ENCODE measurements at places on chromosomes 7 and 10. TPM values are rescaled to one million over a fixed set of nuclear protein-coding genes. Genes with fewer than 3 reads are reported as not detected.

The CALML3 gene
- not detected for total RNA-seq

The OPN1SW gene
- total RNA-seq, result not detected

DNA sequence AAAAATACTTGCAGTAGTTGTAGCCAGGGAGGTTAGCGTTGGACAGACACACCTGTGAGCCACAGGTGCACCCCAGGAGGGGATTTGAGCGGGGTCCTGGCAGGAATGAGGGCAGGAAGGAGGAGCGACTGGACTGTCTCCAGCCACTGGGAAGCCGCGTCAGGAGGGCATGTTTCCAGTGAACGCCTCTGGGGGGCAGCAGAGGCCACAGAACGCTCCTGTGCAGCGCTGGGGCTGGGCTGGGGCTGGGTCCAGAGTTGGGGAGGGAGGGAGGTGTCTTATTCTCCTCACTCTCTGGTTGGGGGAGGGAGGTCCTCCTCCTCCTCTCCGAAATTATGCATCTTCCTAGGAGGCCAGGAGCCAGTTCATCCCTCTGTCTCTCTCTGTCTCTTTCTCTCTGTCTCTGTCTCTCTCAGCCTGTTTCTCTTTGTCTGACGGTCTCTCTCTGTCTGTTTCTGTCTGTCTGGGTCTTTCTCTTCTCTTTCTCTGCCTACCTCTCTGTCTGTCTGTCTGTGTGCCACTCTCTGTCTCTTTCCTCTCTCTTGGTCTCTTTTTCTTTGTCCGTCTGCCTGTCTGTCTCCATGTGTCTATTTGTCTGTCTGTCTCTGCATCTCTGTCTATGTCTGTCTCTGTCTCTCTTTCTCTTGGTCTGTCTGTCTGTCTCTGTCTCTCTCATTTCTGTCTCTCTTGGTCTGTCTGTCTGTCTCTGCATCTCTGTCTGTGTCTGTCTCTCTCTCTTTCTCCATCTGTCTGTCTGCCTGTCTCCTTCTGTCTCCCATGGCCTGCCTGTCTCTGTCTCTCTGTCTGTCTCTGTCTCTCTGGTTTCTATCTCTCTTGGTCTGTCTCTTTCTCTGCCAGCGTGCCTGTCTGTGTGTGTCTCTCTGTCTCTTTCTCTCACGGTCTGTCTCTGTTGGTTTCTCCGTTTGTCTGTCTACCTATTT is 9.9 kb upstream of the PSMG3 start:
- no peaks in the 10 kb centered on the region for H3K36me3 ChIP-seq
- H3K27me3 ChIP-seq, result no peaks in the 10 kb centered on the region
- H3K4me1 ChIP-seq, result peaks cover 6% of the 10 kb centered on the region
- peak; percentile 76 for DNase-seq
- no peak overlapping the region for H3K27ac ChIP-seq
- H3K4me3 ChIP-seq, result no peak overlapping the region

GRCh38 chr10:106082865-106083264 is 1081.6 kb downstream of the SORCS1 start:
- H3K27ac ChIP-seq, result no peak overlapping the region
- H3K4me1 ChIP-seq, result no peaks in the 10 kb centered on the region
- H3K36me3 ChIP-seq, result no peaks in the 10 kb centered on the region
- DNase-seq, result no peak
- no peak overlapping the region for H3K4me3 ChIP-seq
- no peaks in the 10 kb centered on the region for H3K27me3 ChIP-seq

The PKD2L1 gene
- 0.18 TPM for total RNA-seq

The DGKI gene
- 0.91 TPM for total RNA-seq

The TLL2 gene
- total RNA-seq, result not detected

DNA sequence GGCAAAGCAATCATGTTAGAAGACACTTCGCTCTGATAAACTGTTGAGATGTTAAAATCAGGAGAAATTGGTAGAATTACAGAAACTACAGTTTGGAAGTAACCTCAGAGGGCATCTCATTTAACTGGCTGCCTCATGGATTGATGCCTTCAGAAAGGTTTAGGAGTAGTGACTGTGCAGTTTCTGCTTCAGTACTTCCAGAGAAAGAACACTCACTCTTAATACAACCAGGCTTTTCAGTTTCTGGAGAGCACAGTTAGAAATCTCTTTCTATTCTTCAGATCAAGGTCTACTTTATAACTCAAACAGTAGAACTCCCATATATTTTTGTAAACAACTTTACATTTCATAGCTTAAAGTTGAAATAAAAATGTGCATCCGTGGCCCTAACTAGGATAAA is 1358.9 kb upstream of the LRRTM3 start:
- H3K27me3 ChIP-seq, result no peaks in the 10 kb centered on the region
- no peak overlapping the region for H3K27ac ChIP-seq
- DNase-seq, result no peak
- H3K36me3 ChIP-seq, result no peaks in the 10 kb centered on the region

The FBXL13 gene
- total RNA-seq, result not detected

The SPDYE11 gene
- not detected for total RNA-seq

DNA sequence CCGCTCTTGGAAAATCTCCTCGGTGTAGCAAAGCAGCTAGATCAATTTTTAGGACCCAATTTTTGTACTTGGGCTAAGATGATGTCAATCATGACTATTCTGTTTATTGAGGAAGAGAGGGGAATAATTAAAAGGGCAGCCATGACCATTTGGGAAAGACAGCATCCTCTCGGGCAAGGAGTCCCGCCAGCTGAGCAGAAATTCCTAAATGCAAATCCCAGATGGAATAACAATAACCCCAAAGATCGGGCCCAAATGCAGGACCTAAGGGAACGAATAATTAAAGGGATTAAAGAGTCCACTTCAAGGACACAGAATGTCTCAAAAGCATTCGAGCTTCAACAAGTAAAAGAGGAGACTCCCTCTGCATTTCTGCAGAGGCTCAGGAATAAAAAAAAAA is 18.7 kb downstream of the COL17A1 start:
- H3K27me3 ChIP-seq, result peaks cover 15% of the 10 kb centered on the region
- no peaks in the 10 kb centered on the region for H3K4me1 ChIP-seq
- no peak overlapping the region for H3K4me3 ChIP-seq
- DNase-seq, result no peak
- H3K27ac ChIP-seq, result no peak overlapping the region

- H3K4me3 ChIP-seq, result no peak overlapping the region
- DNase-seq, result no peak
- no peaks in the 10 kb centered on the region for H3K4me1 ChIP-seq
These were observed 151.4 kb downstream of the TFEC start for GRCh38 chr7:115879171-115879570.

The SLC29A3 gene
- 2.6 TPM for total RNA-seq

DNA sequence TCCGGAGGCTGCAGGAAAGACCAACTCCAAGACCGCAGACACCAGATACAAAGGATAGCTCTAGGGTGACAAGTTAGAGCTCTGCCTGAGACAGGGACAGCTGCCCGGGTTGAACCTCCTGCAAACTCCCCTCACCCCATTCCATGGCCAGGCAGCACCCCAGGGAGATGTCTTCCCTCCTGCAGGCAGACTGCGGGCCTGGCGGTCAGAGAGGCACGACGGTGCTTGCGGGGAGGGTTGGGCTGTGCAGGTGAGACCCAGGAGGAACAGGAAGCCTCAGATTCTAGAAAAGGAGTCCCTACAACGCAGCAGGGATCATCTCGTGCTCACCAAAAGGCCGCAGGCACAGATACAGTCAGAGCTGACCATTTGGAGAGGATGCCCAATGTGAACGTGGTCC is 34.6 kb downstream of the CARD11 start:
- H3K36me3 ChIP-seq, result peaks cover 63% of the 10 kb centered on the region
- DNase-seq, result no peak
- no peak overlapping the region for H3K4me3 ChIP-seq
- H3K27me3 ChIP-seq, result no peaks in the 10 kb centered on the region
- H3K27ac ChIP-seq, result no peak overlapping the region

DNA sequence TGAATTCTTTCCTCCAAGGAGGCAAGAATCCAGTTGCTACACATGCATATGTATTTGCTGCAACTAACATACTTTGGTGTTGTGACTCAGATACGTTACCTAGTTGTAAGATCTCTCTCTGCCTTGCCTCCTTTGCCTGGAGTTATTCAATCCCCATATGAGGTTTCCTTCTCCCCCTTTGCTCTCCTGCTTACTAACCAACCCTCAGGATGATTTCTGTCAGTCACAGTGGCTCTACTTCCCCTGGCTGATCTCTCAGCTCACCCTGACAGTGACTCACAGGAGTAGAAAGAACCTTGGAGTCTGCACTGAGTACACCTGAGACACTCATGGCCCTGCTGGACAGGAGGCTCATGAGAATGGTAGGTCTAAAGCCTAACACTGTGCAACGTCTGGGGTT is 92.0 kb downstream of the TMEM106B start:
- H3K36me3 ChIP-seq, result no peaks in the 10 kb centered on the region
- no peaks in the 10 kb centered on the region for H3K4me1 ChIP-seq
- H3K4me3 ChIP-seq, result no peak overlapping the region
- DNase-seq, result no peak
- H3K27me3 ChIP-seq, result no peaks in the 10 kb centered on the region
- H3K27ac ChIP-seq, result no peak overlapping the region

- peaks cover 35% of the 10 kb centered on the region for H3K36me3 ChIP-seq
- DNase-seq, result peak; percentile 43
- no peak overlapping the region for H3K4me3 ChIP-seq
- H3K4me1 ChIP-seq, result peaks cover 13% of the 10 kb centered on the region
- peak overlapping the region; percentile 60 for H3K27ac ChIP-seq
These were observed 24.7 kb downstream of the DAGLB start for GRCh38 chr7:6422926-6423632.

GRCh38 chr10:20887706-20888555 is 9.2 kb downstream of the NEBL start:
- no peaks in the 10 kb centered on the region for H3K36me3 ChIP-seq
- no peaks in the 10 kb centered on the region for H3K4me1 ChIP-seq
- no peaks in the 10 kb centered on the region for H3K27me3 ChIP-seq
- no peak overlapping the region for H3K4me3 ChIP-seq
- H3K27ac ChIP-seq, result no peak overlapping the region
- DNase-seq, result no peak

DNA sequence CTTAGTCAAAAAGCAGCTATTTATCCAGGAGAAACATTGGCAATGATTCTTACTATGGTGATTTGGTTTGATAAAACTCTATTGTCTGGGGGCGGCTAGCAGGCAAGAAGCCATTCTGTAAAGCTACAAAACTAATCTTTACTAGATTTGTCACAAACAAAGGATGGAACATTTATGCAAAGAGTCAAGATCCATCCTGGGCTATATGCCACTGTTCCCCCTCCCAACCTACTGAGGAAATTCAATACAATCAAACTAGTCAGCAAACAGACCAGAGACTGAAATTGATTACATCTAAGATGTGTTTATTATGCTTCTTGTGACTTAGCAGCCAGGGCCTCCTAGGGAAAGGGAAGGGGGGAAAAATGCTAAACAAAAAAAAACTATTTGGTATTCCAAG is 397.6 kb downstream of the GPAM start:
- no peak for DNase-seq
- no peaks in the 10 kb centered on the region for H3K4me1 ChIP-seq
- no peak overlapping the region for H3K27ac ChIP-seq
- H3K36me3 ChIP-seq, result no peaks in the 10 kb centered on the region
- no peaks in the 10 kb centered on the region for H3K27me3 ChIP-seq
- H3K4me3 ChIP-seq, result no peak overlapping the region

DNA sequence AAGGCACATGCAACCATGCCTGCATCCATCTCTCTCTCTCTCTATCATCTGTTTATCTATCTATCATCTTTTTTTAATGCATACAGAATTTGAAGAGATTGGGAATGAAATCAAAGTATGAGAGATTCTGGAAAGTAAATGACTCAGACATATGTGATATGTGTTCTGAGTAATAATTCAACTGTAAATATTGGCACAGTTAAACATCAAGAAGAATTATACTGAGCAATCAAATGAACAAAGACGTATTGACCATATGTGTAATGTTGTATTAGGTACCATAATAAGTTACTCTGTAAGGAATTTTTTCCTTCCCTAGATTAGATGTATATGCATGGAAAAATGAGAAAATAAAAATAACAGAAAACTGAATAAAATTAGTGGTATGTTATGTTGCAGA is 108.3 kb downstream of the SUGCT start:
- H3K36me3 ChIP-seq, result no peaks in the 10 kb centered on the region
- H3K27me3 ChIP-seq, result no peaks in the 10 kb centered on the region
- no peaks in the 10 kb centered on the region for H3K4me1 ChIP-seq
- DNase-seq, result no peak

- DNase-seq, result no peak
- H3K4me3 ChIP-seq, result no peak within 1 kb of the TSS
- H3K27ac ChIP-seq, result no peak within 1 kb of the TSS
- no peaks in the 10 kb centered on the region for H3K36me3 ChIP-seq
- peaks cover 3% of the 10 kb centered on the region for H3K4me1 ChIP-seq
These were observed at the start of gene CRTAC1 for GRCh38 chr10:98030093-98030821. CRTAC1 (minus strand) TSS chr10:98030621; CDS start chr10:98030472, 149 bp downstream.

GRCh38 chr10:130159192-130159794 is 23.1 kb downstream of the GLRX3 start:
- H3K27ac ChIP-seq, result no peak overlapping the region
- H3K4me1 ChIP-seq, result peaks cover 20% of the 10 kb centered on the region
- H3K4me3 ChIP-seq, result no peak overlapping the region

- no peaks in the 10 kb centered on the region for H3K27me3 ChIP-seq
- no peaks in the 10 kb centered on the region for H3K36me3 ChIP-seq
- no peaks in the 10 kb centered on the region for H3K4me1 ChIP-seq
- H3K27ac ChIP-seq, result no peak overlapping the region
- DNase-seq, result no peak
These were observed 65.0 kb upstream of the FGFR2 start for GRCh38 chr10:121662945-121663917.

The HYAL4 gene
- not detected for total RNA-seq

DNA sequence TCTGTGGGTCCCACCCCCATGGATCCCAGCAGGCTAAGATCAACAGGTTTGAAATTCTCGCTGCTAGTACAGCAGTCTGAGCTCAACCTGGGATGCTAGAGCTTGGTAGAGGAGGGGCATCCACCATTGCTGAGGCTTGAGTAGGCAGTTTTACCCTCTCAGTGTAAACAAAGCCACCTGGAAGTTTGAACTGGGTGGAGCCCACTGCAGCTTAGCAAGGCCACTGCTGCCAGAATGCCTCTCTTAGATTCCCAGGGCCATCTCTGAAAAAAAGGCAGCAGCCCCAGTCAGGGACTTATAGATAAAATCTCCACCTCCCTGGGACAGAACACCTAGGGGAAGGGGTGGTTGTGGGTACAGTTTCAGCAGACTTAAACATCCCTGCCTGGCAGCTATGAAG is 190.0 kb upstream of the CACNA2D1 start:
- H3K27ac ChIP-seq, result no peak overlapping the region
- no peaks in the 10 kb centered on the region for H3K36me3 ChIP-seq
- H3K27me3 ChIP-seq, result no peaks in the 10 kb centered on the region
- H3K4me3 ChIP-seq, result no peak overlapping the region
- H3K4me1 ChIP-seq, result no peaks in the 10 kb centered on the region

The GDF10 gene
- not detected for total RNA-seq

GRCh38 chr10:75665707-75666106 is 234.3 kb downstream of the LRMDA start:
- H3K27me3 ChIP-seq, result peaks cover 4% of the 10 kb centered on the region
- no peaks in the 10 kb centered on the region for H3K4me1 ChIP-seq
- no peak overlapping the region for H3K4me3 ChIP-seq
- no peak for DNase-seq
- H3K36me3 ChIP-seq, result no peaks in the 10 kb centered on the region
- H3K27ac ChIP-seq, result no peak overlapping the region

The C7orf33 gene
- total RNA-seq, result not detected

- no peaks in the 10 kb centered on the region for H3K27me3 ChIP-seq
- H3K4me3 ChIP-seq, result no peak overlapping the region
- no peak for DNase-seq
- H3K36me3 ChIP-seq, result no peaks in the 10 kb centered on the region
- H3K27ac ChIP-seq, result no peak overlapping the region
These were observed 642.1 kb upstream of the GALNT17 start for GRCh38 chr7:70489813-70490212.

- H3K4me3 ChIP-seq, result no peak overlapping the region
- no peak overlapping the region for H3K27ac ChIP-seq
- peaks cover 17% of the 10 kb centered on the region for H3K27me3 ChIP-seq
- no peaks in the 10 kb centered on the region for H3K36me3 ChIP-seq
- H3K4me1 ChIP-seq, result no peaks in the 10 kb centered on the region
These were observed 70.0 kb upstream of the PAPSS2 start for GRCh38 chr10:87589645-87590051.

Data from activated CD4-positive, alpha-beta memory T cell treated with anti-CD3 and anti-CD28 coated beads, Interleukin-2, amount 10 ng/mL, durations not matched to agents 7 days and 5 days (primary cell).